HCEC 1CT (cell line): ENCODE measurements at places on chromosomes 5 and 9.

DNA sequence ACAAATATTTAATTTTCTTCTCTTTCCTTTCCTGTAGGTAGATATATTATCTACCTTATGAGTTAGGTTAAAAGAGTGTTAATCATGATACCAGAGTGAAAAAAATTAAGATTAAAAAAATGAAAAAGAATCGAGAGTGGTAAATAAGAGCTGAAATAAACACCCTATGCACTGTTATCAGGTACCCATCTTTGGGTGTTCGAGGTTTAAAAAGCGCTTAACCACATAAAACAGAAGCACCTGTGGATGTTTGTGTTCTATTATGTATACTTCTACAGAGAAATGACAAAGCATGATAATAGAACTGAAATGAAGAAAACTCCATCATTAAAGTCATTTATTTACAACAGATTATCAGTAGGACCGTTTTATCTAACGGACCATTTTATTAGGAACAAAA lies 25.7 kb upstream of the GCNT4 start:
- DNase-seq, result no peak

GRCh38 chr9:121358751-121359150 lies 11.3 kb downstream of the STOM start:
- no peak for DNase-seq

DNA sequence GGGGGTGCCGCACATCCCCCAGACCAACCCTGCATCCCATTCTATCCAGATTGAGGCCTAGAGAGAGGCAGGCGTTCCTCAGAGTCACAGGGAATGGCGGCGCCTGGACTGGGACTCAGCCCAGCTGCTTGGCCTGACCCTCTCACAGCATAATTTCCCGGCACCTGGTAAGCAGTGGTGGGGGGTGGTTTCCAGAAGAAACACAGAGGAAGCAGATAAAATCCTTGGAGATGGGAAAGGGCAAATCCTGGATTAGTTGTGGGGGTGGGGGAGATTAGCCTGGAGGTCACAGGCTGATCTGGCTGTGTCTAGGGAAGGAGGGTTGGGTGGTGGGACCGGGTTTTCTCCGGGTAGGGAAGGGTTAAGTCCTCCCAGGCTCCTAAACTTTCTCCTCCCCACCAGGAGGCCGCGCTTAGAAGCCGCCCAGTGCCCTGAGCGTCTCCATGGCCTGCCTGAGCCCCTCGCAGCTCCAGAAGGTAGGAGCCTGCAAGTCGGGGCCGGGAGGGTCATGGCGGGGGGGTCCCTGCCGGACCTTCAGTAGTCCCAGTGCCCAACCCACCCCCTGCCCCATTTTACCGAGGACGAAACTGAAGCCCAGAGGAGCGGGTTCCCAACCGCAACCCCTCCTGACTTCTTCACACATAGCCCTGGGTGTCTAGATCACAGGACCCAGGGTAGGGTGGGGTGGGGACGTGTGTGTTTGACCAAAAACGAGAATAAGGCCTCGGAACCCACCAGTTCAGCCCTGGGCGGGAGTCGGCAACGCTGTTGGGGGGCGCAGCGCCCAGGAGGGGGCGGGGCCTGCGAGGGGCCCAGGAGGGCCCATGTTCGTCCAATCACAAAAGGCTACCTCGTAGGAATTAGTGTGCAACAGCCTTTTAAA lies 1.3 kb downstream of the PHYHD1 start:
- peak; percentile 59 for DNase-seq

DNA sequence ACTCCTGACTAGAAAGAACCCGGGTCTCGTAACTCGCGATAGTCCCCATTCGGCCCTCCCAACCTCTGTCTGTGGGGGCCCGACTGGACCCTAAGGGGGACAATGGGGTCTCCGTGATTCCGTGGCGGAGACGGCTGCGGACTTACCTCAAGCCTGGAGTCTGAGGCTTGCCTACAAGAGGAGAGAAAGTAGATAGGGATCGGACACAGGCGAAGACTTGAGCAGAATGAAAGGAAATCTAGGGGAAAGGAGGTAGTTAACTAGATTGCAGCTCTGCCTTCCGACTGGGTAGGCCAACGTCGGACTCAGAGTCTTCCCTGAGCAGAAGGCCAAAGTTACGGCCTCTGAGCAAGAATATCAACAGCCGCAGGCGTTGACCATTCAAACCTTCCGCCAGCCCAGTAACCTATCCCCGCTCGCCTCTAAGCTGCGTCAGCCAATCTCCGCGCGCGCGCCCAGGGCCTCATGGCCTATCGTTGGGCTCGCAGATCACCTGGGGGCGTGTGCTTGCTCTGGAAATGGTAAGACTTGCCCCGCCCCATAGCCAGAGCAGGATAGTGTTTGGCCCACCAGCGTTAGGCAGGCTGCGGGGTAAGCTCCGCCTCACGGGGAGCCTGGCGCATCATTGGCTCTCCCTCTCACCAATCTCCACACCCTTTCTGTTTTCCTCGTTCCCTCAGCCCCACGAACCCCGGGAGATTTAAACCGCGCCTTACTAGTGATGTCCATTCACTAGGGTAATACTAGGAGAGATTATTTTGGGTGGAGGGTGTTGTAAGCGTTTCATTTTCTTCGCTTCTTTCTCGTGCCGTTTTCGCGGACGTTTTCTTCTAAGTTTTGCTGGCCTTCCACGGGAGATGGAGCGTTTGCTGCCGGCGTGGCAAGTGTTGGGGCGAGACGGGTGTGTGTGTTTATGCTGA lies at the start of gene CDC25C:
Gene CDC25C (minus strand): TSS at position 356 of the 920 bp plus-strand sequence. CDS start 624 bp downstream, outside the sequence.
- peak; percentile 100 for DNase-seq

- DNase-seq, result peak; percentile 88
Observed at GRCh38 chr5:110896901-110897300, 158.1 kb downstream of the SLC25A46 start.

DNA sequence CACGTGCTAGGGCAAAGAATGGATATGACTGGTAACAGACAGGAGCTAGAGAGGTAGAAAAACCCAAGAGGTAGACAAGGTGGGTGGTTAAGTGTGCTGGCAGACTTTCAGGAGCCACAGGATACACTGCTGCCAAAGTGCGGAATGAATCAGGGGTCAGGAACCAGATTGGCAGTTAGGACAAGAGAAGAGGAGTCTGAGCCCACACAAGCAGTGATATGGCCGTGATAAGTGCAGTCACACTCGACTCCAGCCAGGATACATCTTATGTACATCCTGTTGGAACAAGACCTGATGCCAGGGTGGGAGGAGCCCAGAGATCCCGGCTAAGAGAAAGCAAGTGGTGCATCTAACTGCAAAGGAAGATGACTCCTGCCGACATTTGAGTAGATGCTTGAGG lies 10.0 kb downstream of the SLIT3 start:
- DNase-seq, result no peak

DNA sequence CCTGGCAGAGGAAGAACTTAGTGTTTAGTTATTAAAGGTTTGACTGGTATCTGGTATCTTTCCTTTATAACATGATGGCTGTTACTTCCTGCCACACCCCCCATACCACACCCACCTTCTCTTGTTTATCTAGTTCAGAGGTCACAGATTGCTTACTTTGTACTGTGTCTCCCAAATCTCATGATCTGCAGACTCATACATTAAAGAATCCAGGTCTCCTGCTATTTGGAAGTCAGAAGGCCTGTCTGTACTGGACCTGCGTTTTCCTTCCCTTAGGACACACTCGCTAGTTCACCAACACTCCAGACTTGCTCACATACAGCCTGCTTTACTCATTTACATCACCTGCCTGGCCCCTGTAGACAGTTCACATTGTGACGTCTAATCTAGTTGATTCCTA lies 39.3 kb downstream of the NUDT12 start:
- peak; percentile 25 for DNase-seq

- no peak for DNase-seq
Observed at GRCh38 chr5:16812911-16813310, 123.2 kb downstream of the MYO10 start.

DNA sequence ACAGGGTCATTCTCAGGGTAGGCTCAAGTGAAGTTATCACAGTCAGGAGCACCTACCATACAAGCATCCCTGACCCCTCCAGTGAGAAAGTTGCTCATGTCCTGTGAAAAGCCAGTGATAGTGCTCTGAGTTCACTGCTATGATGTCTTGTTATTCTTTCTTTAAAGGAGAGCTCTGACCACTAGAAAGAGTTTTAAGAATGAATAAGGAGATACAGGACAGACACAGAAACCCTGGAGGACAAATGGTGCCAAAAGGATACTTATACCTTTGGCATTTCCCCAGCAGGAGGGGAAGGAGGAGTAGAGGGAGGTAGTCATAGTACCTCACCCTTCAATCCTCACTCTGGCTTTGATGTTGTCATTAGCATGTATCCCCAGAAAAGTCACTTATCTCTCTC lies 84.0 kb upstream of the AGXT2 start:
- DNase-seq, result peak; percentile 27

DNA sequence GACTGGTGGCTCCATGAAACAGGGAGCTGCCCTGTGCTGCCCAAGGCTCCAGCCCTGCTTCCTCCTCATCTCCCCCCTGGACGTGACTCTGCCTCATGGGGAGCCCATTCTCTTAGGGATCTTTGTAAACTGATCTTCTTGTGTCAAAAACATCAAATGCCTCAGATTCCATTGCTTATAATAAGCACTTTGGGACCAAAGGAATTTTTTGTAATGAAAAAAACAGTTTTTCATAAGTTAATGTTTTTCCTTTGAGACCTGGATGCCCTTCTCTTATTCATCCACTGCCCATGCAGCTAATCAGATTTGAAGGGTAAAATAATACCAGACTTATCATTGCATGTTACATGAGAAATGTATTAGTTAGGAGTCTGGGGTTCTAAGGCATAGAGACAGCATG lies 41.7 kb downstream of the PALM2AKAP2 start:
- peak; percentile 28 for DNase-seq

DNA sequence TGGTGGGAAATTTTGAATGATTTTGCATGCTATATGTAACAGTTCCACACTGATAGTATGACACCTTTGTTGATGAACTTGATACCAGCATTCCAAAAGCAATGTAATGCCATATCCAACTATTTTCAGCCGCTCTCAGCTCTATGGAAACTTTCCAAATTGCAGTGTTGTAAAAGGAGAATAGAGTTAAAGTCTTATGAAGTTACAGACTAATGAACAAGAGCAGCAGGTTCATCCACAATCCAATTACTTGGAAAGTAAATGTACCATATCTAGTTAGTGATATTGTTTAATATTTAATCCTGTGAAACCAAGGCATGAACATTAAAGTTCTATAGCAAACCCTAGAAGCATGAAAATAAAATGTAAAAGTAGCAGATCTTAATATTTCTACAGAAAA lies 418.2 kb downstream of the TUSC1 start:
- DNase-seq, result no peak

GRCh38 chr9:1005043-1005667 lies 28.7 kb downstream of the DMRT3 start:
- peak; percentile 69 for DNase-seq

- peak; percentile 10 for DNase-seq
Observed at GRCh38 chr5:14593326-14594021, 11.9 kb downstream of the OTULINL start.

- DNase-seq, result no peak
Observed at GRCh38 chr5:31880449-31880848, 241.5 kb downstream of the PDZD2 start.

DNA sequence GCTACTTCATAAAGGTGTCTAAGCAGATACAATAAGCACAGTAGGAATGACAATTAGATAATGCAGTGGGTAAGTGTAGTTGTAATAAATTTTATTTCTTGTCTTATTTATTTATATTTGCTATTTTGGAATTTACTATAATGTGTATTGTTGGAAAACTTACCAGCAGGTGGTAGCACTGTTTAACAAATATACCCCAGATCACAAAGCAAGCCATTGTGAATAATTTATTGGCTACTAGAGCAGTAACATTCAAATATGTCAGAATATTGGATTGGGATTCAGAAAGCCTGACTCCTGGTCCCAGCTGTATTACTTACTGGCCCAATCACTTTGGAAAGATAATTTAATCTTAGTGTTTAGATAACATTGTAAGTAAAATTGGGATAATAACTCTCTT lies 78.0 kb downstream of the ISOC1 start:
- DNase-seq, result peak; percentile 46

DNA sequence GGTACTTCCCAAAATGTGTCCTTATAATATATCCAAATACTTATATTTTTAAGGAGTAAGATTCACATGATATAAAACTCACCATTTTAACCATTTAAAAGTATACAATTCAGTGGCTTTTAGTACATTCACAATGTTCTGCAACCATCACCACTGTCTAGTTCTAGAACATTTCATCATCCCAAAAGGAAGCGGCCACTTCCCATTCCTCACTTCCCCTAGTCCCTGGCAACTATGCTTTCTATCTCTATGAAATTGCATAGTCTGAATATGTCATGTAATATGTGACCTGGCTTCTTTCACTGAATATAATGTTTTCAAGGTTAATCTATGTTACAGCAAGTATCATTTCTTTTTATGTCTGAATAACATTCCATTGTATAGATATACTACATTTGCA lies 615.1 kb upstream of the SGCD start:
- no peak for DNase-seq
